ENCODE measurements at places on chromosomes 4 and X.

DNA sequence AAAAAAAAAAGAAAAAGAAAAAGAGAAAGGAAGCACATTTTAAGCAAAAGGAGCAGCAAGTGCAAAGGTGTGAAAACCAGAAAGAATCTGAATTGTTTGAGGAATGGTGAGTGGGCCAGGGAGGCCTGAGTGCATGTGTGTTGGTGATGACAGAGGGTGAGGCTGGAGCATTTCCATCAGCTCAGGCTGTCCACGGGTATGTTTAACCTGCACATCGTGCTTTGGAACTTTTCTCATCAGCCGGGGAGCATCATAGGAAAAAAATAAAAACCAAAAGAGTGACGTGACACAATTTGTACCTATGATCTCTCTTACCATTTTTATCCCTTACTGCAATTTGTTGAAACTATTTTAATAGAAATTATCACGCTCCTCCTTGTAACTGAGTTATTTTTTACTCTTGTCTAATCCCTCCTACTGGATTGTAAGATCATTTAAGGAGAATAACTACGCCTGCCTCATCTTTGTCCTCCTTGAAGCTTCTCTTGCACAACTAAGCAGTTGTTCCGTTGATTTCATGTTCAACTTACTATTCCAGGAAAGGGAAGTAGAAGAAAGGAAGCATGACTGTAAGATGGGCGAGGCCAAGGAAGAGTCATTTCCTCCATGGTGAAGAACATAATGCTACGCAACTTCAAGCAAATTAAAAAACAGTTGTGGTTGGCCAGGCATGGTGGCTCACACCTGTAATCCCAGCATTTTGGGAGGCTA is 7.0 kb downstream of the PALLD start:
- DNase-seq = no peak

DNA sequence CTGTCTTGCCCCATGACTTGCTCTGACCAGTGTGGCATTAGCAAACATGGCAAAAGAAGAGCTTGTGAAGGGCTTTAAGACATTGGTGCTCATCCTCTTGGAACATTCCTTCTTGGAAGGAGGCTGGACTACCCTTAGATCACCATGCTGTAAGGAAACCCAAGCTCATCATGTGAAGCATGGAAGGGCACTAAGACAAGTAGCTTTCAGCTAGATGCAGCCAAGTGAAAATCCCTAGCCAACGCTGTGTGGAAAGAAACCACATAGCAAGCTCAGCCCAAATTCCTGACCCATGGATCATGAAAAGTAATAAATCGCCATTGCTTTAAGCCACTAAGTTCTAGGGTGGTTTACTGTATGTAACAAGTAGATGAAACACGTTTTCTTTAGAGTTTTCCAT is 12.4 kb upstream of the PACRGL start:
- DNase-seq = no peak

GRCh38 chr4:150714462-150715438 is 132.8 kb downstream of the MAB21L2 start:
- no peak for DNase-seq

GRCh38 chr4:65552057-65552456 is 118.2 kb downstream of the EPHA5 start:
- DNase-seq = no peak

GRCh38 chr4:7537853-7538400 is 103.2 kb upstream of the PSAPL1 start:
- DNase-seq = no peak

GRCh38 chr4:130336585-130337217 is 1240.7 kb downstream of the C4orf33 start:
- peak; percentile 0 for DNase-seq

GRCh38 chrX:69291116-69291515 is 125.9 kb upstream of the PJA1 start:
- DNase-seq = no peak
